Activated CD8-positive, alpha-beta T cell treated with anti-CD3 and anti-CD28 coated beads, Interleukin-2, amount 10 ng/mL, durations not matched to agents 7 days and 5 days (primary cell): ENCODE measurements at places on chromosomes 7 and 10.

- H3K36me3 ChIP-seq = no peaks in the 10 kb centered on the region
- no peak overlapping the region for H3K4me3 ChIP-seq
- peaks cover 7% of the 10 kb centered on the region for H3K4me1 ChIP-seq
- H3K27me3 ChIP-seq = no peaks in the 10 kb centered on the region
These were observed 80.2 kb upstream of the GTF2IRD1 start for GRCh38 chr7:74373536-74373935.

GRCh38 chr10:131881104-131881880 lies 19.5 kb upstream of the PPP2R2D start:
- peaks cover 15% of the 10 kb centered on the region for H3K27me3 ChIP-seq
- DNase-seq = no peak
- peaks cover 3% of the 10 kb centered on the region for H3K4me1 ChIP-seq
- H3K36me3 ChIP-seq = no peaks in the 10 kb centered on the region
- H3K27ac ChIP-seq = no peak overlapping the region
- H3K4me3 ChIP-seq = no peak overlapping the region

DNA sequence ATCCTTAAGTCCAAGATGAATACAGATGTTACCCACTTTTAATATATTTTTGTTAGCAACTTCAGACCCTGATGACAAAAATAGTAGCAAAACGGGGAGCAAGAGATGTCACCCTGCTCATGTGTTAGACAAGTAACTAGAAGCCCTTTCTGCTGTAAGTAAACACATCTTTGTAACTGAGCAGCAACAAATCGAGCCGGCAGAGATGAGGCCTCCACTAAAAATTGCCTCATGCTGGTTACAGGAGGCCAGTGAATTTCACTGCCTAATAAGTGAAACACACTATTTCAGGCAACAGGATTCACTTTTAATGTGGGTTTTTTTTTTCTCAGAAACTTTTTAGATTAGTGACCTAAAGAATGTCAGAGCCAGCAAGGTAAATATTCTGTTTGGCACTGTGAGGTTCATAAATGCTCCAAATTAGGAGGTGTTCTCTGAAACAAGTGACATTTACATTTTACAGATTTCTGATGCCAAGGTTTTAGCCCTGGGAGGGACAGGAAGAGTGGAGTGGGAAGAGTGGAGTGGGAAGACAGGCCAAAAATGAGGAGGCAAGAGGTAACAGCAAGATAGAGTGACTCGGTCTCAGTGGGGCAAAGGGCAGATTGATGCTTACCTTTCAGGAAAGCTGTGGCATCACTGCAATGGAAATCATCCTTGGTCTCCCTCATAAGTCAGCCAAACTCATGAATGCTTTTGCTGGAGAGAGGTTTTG lies 53.6 kb upstream of the LRRC17 start:
- H3K27me3 ChIP-seq = peaks cover 12% of the 10 kb centered on the region
- no peak for DNase-seq
- no peaks in the 10 kb centered on the region for H3K4me1 ChIP-seq

DNA sequence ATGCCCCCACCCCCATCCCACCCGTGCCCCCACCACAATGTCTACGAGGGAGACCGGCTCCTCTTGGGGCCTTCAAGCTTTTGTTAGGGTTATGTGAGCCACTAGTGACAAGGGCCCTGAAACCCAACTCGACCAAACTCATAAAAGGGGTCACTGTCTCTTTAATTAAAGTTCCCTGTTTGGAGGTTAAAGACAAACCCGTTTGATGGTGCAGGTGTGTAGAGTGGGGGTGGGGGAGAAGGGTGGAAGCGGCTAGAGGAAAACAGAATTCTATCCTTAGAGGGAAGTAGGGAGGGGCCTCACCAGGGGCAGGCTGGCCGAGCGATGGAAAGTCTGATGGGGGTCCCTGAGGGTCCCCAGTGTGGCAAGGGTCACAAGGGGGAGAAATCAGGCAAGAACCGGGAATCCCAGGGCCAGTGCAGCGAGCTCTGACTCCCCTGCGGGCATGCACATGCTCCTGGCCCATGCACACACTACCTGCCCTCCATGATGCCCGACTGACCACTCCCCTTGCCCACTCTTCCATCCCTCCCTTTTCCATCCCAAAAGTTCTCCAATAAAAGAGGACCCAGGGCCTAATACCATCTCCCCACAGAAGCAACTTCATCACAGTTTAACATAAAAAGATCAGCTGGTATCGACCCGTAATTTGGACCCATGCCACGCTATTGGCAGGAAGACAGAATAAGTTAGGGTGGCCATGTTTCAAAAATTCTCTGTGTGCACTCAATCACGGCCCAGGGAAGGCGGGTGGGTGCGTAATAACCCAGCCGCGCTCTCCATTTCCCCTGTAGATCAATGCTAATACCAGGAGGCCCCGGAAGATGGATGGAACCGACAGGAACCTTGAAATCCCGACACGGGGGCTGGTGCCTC lies 35.9 kb upstream of the SLF2 start:
- H3K4me1 ChIP-seq = no peaks in the 10 kb centered on the region
- no peaks in the 10 kb centered on the region for H3K36me3 ChIP-seq
- peaks cover 12% of the 10 kb centered on the region for H3K27me3 ChIP-seq
- no peak overlapping the region for H3K27ac ChIP-seq
- no peak overlapping the region for H3K4me3 ChIP-seq
- DNase-seq = no peak
